ENCODE measurements at places on chromosomes 12 and 14. TPM values are rescaled to one million over a fixed set of nuclear protein-coding genes. Genes with fewer than 3 reads are reported as not detected.

The SYNDIG1L gene
- total RNA-seq = 0.14 TPM

DNA sequence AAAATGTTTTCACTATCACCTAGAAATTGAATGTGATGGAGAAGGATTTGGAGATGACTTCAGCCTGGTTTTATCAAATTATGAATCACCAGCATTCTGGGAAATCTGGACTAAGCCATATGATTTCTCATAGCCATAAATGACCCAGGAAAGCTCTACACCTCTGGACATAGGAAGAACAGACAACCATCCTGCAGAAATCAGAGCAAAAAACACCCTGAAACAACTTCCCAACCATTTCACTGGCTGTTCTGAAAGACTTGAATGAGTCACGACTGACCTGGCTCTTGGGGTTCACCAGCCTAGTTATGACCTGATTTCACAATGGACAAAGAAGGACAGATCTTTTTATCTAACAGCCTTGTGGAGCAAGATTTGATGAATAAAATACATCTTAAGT lies 123.8 kb downstream of the KCNH5 start:
- H3K27ac ChIP-seq = no peak overlapping the region
- no peak overlapping the region for H3K4me3 ChIP-seq
- H3K27me3 ChIP-seq = no peaks in the 10 kb centered on the region
- H3K4me1 ChIP-seq = no peaks in the 10 kb centered on the region
- no peaks in the 10 kb centered on the region for H3K36me3 ChIP-seq
- no peak for DNase-seq

The BICDL1 gene
- not detected for total RNA-seq

DNA sequence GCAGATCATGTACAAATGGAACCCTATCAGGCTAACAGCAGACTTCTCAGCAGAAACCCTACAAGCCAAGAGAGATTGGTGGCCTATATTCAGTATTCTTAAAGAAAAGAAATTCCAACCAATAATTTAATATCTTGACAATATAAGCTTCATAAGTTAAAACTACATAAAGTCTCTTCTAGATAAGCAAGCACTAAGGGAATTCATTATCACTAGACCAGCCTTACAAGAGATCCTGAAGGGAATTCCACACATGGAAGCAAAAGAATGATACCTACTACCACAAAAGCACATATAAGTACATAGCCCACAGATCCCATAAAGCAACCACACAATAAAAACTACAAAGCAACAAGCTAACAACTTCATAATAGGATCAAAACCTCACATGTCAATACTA lies 60.4 kb upstream of the SCAF11 start:
- H3K4me3 ChIP-seq = no peak overlapping the region
- no peak overlapping the region for H3K27ac ChIP-seq

The ARPC3 gene
- total RNA-seq = 132 TPM

- no peaks in the 10 kb centered on the region for H3K27me3 ChIP-seq
- H3K4me3 ChIP-seq = peak overlapping the region; percentile 40
- peaks cover 8% of the 10 kb centered on the region for H3K4me1 ChIP-seq
- H3K36me3 ChIP-seq = no peaks in the 10 kb centered on the region
Observed at GRCh38 chr14:97977651-97978261, 1180.6 kb downstream of the VRK1 start.

The RNASE2 gene
- not detected for total RNA-seq

DNA sequence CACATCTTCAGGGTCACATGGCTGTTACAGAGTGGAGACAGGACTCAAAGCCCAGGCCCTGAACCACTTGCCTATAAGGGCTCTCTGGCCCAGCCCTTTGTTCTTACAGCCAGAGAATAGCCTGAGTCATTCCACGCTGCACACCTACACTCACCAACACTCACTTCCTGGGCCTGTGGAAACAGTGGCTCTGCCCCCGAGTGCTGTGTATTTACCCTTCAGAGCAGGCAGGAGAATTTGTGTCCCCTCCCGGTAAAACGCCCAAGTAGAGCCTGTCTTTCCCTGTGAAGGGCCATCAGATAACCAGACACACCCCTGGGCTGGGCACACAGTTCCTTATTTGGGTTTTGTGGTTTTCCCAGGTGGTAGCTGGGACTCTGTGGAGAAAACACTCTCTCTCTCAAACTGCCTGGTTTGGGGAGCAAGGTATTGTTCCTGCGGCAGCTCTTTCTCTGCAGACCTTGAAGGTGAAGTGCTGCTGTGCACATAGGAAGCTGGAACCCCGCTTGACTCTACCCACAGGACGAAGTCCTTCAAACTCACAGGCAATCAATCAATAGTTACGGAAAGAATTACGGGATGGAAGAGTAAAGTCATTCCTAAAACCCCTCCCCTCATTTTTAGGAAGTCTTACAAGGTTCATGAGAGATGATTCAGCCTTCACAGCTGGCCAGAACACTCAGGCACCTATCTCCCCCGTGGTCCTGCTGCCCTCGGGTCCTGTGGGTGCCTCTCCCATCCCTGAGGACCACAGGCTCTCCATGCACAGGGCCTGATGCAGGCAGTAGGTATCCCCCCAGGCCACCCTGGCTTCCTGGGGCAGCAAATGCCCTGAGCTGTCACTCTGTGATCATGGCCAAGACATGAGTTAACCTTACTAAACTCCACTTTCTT lies 20.3 kb downstream of the FIGNL2 start:
- H3K27me3 ChIP-seq = no peaks in the 10 kb centered on the region
- no peaks in the 10 kb centered on the region for H3K4me1 ChIP-seq
- no peak for DNase-seq
- H3K27ac ChIP-seq = no peak overlapping the region

DNA sequence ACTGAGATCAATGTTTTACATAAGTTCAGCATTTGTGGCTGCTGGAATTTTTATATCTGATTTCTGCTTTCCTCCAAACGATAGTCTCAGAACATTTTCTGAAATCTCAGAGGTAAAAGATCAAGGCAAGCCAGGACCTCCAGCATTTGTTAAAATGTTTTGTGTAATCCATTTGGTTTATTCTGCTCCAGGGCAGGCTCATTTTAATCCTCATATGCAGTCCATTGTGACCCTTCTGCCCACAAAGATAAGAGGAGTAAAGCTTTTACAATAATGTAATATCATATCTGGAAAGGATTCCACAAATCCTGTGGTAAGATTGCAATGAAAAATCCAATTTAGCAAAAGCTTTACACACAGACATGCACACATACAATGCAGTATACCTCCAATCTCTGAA lies 55.3 kb upstream of the KCNH5 start:
- H3K27me3 ChIP-seq = no peaks in the 10 kb centered on the region
- H3K4me1 ChIP-seq = no peaks in the 10 kb centered on the region
- DNase-seq = no peak
- no peak overlapping the region for H3K27ac ChIP-seq
- no peak overlapping the region for H3K4me3 ChIP-seq

DNA sequence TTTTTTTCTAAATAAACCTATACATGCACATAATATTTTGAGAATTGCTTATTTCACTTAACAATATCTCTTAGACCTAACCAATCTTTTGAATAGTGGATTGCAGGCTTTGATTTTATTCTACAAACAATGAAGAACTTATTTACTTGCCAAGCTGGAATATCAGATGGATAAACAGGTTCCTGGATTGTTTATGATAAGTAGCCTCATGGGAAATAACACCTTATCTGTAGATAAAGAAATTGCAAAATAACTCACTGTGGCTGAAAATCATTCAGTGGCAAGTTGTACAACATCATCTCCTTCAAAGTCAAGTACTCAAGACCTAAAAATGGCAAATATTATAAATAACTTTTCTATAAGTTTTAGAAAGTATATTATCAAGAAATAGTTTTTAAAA lies 335.4 kb upstream of the ATP2B1 start:
- H3K27me3 ChIP-seq = no peaks in the 10 kb centered on the region
- no peaks in the 10 kb centered on the region for H3K4me1 ChIP-seq
- no peaks in the 10 kb centered on the region for H3K36me3 ChIP-seq
- no peak for DNase-seq
- H3K4me3 ChIP-seq = no peak overlapping the region

DNA sequence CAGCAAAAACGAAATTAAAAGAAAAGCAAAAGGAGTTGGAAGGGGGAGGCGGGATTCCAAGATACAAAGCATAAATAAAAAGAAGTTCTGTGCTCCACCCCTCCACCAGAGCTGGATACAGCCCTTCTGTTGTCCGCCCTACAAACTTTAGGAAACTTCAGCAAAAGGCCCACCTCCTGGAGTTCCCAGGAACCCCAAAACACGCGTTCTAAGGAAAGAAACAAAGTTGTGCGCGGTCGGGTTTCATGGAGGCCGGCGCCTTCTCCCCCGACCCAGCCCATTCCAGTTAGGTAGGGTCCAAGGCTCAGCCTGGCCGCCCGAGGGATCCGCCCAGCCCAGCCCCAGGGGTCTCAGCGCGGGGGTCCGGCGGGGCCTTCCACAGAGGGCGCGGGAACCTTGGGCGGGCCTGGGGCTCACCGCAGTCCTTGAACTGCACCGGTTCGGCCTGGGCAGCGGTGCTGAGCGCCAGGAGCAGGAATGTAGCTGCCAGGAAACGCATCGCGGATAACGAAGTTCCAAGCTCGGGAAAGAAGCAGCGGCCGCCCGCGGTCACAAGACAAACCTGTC lies at the start of gene NPC2:
Gene NPC2 (minus strand): TSS at position 530 of the 567 bp plus-strand sequence. CDS start 31 bp downstream, at position 499.
- no peak for DNase-seq
- H3K27me3 ChIP-seq = no peaks in the 10 kb centered on the region
- peak within 1 kb of the TSS; percentile 99 for H3K27ac ChIP-seq

The EGLN3 gene
- 9.5 TPM for total RNA-seq

The OR4N5 gene
- not detected for total RNA-seq

- H3K4me3 ChIP-seq = no peak overlapping the region
- H3K4me1 ChIP-seq = no peaks in the 10 kb centered on the region
- H3K36me3 ChIP-seq = no peaks in the 10 kb centered on the region
- H3K27me3 ChIP-seq = no peaks in the 10 kb centered on the region
Observed at GRCh38 chr12:43852744-43853143, 16.9 kb downstream of the TMEM117 start.

The CHGA gene
- total RNA-seq = not detected

The COL2A1 gene
- not detected for total RNA-seq

The ANKRD33 gene
- 0.14 TPM for total RNA-seq

- H3K27me3 ChIP-seq = no peaks in the 10 kb centered on the region
- DNase-seq = no peak
- no peak overlapping the region for H3K27ac ChIP-seq
- H3K4me3 ChIP-seq = no peak overlapping the region
Observed at GRCh38 chr12:66137937-66138336, 7.4 kb upstream of the LLPH start.

GRCh38 chr12:131615326-131616042 lies 95.4 kb upstream of the SFSWAP start:
- no peaks in the 10 kb centered on the region for H3K36me3 ChIP-seq
- H3K4me3 ChIP-seq = no peak overlapping the region
- H3K27ac ChIP-seq = no peak overlapping the region
- no peaks in the 10 kb centered on the region for H3K4me1 ChIP-seq

- H3K27me3 ChIP-seq = no peaks in the 10 kb centered on the region
- no peak overlapping the region for H3K4me3 ChIP-seq
- H3K36me3 ChIP-seq = no peaks in the 10 kb centered on the region
Observed at GRCh38 chr12:123142518-123142840, 8.4 kb downstream of the PITPNM2 start.

DNA sequence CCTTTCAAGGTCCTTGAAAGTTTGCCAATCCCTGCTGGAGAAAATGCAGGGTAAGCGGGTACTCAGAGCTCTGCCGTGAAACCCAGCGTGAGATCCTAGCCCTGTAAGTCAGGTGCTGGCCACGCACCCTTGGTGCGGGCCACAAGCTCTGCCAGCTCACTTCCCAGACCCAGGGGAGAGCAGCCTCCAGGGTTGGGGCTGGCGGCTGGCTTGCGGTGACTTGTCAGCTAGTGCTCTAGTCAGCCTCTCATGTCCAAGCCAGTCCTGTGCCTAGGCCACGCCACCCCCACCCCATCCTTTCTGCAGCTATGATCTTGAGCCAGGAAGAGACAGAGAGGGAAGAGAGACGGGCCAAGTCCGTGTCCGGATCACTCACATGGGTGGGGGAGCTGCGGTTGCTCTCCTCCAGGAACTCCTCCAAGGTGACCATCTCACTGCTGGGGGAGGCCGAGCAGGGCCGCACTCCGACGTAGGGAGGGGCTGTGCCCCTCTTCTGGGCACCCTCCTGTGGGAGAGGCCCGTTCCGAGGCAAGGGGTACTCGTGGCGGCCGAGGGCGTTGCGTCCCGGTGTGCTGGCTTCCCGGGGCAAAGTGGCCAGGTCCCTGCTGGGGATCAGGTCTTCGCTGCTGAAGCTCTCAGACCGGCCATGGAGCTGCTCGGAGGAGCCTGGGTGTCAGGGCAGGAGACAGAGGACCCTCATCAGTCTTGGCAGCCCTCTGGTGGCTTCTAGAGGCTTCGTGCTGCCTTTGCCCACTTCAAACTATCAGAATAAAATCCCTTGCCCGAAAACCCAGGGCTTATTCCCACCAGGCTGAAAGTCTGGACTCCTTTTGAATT lies 33.3 kb upstream of the GPR68 start:
- H3K36me3 ChIP-seq = no peaks in the 10 kb centered on the region
- no peaks in the 10 kb centered on the region for H3K27me3 ChIP-seq
- H3K4me3 ChIP-seq = no peak overlapping the region
- no peaks in the 10 kb centered on the region for H3K4me1 ChIP-seq
- no peak overlapping the region for H3K27ac ChIP-seq

DNA sequence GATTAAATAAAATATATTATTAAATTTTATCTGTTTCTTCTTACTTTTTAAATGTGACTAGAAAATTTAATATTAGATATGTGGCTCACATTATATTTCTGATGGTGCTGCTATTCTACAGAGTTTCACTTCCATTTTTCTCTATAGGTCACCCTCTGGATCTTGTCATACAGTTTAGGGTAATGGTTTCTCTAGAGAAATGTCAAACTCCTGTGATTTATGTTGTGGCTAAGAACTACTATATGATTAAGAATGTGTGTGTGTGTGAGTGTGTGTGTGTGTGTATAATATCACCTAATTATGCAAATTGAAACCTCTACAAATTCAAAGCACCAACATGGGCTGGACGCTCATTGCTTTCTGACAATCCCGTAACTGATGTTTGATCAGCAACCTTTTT lies 325.9 kb downstream of the ADAMTS20 start:
- no peak overlapping the region for H3K4me3 ChIP-seq
- H3K36me3 ChIP-seq = no peaks in the 10 kb centered on the region
- H3K27ac ChIP-seq = no peak overlapping the region
- no peaks in the 10 kb centered on the region for H3K27me3 ChIP-seq
- no peak for DNase-seq

The PPP4R4 gene
- 1.7 TPM for total RNA-seq

DNA sequence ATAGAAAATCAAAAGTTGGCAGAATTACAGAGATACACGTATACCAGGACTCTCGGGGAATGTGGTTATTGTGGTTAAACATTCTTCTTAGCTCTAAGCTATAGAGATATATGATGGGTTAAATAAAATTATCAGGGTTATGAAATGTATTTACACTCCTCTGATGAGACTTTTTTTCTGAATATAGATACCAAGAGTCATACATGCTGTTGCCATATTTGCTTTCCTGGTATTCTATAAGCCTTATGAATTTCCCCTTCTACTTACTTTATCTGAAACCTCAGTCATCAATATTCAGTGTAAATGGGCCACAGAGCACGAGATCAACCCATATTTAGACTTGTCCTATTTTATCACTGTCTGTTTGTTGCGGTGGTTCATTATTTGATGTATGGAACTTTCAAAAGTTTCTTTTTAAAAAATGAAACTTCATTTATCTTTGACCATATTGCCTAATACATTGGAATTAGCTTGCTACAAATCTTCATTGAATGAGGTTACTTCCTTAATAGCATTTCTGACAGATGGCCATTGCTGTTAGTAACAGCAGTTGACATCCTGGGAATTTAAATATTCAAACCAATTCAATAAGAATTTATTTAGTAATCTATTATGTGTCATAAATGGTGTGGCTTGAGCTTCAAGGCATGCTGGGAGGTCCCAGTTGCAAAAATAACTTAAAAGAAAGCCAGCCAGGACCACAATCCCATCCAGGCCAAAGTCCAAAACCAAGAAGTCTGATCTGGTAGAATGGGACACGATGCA lies 393.5 kb downstream of the PCNX1 start:
- no peak overlapping the region for H3K4me3 ChIP-seq
- no peaks in the 10 kb centered on the region for H3K4me1 ChIP-seq
- no peak overlapping the region for H3K27ac ChIP-seq
- no peaks in the 10 kb centered on the region for H3K36me3 ChIP-seq
- H3K27me3 ChIP-seq = no peaks in the 10 kb centered on the region

Measured in uterus (tissue), 4 donors.